ENCODE measurements at places on chromosomes 1 and 21. TPM values are rescaled to one million over a fixed set of nuclear protein-coding genes. Genes with fewer than 3 reads are reported as not detected.

GRCh38 chr1:241560146-241560848, 28.1 kb downstream of the KMO start:
- DNase-seq: no peak

- no peak for DNase-seq
Measured at GRCh38 chr1:115492019-115492595, 149.7 kb upstream of the VANGL1 start.

- DNase-seq: no peak
Measured at GRCh38 chr1:80211691-80212380, 1205.3 kb upstream of the ADGRL4 start.

DNA sequence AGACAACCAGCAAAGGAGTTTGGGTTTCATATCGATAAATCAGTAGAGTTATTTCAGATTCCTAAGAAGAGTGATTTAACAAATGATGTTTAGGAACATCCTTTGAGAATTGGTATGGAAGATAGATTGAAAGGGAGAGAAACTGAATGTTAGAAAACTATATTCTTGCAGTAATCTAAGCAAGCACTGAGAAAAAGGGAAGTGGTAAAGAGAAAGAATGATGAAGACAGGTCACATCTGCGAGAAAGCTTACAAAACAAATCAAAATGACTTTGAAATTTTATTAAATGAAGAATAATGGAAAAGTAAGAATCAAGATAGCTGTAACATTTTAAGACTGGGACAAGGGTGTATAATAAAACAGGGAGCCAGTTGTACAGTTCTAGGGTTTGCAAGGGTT, 177.0 kb downstream of the HS2ST1 start:
- no peak for DNase-seq

The CNR2 gene
- total RNA-seq: 1.5 TPM

The PROK1 gene
- total RNA-seq: 0.19 TPM
